Mammary epithelial cell (primary cell): ENCODE measurements at places on chromosomes 1 and 21. TPM values are rescaled to one million over a fixed set of nuclear protein-coding genes. Genes with fewer than 3 reads are reported as not detected.

GRCh38 chr1:6783936-6784559 lies 1.2 kb upstream of the CAMTA1 start:
- no peak for DNase-seq

DNA sequence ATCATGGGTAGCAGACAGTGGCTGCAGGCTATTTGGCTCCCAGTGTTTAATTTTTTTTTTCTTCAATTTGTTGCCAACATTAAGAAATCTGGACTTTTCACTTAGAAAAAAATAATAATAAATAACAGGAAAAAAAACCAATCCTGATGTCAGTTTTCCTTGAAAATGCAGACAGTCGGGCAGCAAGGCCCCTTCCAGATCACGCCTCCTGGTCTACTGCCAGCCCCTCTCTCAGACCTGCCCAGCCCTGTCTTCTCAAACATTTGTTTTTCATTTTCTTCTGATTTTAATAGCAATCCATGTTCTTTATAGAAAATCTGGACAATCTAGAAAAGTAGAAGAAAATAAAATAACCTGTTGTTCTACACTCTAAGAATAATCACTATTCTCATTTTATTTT lies 15.5 kb downstream of the IFNGR2 start:
- DNase-seq, result no peak

- no peak for DNase-seq
These were observed 65.4 kb upstream of the KRTAP19-8 start for GRCh38 chr21:31103571-31104265.

- DNase-seq, result peak; percentile 75
These were observed at the start of gene RNASEL for GRCh38 chr1:182588500-182589396. RNASEL (minus strand) TSS chr1:182589256; CDS start chr1:182586806, 2,450 bp downstream.

DNA sequence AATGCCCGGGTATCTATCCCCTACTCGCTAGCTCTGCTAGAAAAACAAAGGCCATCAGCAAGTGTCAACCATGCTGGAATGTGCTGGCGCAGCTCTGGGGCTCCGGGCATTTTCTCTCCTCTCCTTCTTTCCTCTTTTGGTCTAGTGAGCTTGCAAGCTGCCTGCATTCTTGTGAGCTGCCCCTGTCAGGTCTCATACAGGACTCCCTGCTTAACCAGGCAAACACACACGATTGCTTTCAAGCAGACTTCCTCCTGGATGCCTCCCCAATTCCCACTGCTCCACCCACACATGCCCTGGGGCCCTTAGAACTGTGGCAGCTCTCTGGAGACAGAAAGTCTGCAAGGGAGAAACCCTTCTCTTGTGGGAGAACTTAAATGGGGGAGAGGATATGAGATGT lies 35.7 kb upstream of the SUCO start:
- peak; percentile 41 for DNase-seq

DNA sequence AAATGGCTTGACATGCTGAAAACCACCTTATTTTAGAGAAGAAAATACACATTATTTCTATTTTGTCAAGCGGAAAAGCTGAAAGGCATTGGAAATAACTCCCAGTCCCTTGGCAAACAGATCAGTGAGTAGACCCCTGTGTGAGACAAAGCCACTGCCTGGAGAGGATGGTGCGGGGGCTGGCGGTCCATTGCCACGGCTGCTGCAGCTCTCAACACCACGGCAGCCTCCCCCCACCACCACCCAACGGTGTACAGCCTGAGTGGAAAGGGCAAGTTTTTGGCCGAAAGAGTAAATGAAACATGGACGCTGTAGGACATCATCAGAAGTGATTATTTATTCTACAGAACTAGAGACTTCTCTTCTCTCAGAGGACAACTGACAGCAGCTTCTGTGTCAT lies 84.6 kb downstream of the PEX14 start:
- DNase-seq, result no peak

DNA sequence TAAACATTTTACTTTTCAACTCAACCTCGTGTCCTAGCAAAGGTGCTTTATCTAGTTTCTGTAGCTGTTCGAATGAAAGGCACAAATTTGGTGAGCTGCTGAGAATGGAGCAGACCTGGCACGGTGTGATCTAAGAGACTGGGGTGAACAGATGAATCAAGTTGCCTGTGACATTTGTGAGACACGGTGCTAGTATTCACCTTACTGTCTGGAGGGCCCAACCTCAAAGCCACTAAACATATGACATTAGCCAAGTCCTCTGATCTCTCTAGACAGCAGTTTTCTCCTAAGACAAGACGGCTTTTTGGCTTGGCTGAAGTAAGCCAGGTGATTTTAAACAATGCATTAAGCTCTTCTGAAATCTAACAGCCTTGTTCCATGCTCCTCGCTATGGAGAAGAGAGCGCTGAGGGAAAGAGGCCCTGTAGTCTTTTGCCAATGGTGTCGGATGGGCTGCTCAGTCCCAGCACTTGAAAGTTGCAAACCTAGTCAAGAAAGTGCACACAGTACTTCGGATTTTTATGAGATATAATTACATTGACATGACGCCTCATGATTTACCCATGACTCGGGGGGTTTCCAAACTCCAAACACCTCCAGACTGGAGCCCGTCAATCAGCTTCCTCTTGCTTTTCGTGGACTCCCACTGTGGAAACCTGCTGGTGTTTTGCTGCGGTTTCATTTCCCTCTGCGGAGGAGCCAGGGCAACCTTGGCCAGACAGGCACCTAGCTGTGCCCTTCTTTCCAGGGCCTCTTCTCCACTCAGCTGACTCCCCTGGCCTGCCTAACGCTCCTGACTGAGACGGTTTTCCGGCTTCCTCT lies 794 bp upstream of the TOR3A start:
- DNase-seq, result no peak

DNA sequence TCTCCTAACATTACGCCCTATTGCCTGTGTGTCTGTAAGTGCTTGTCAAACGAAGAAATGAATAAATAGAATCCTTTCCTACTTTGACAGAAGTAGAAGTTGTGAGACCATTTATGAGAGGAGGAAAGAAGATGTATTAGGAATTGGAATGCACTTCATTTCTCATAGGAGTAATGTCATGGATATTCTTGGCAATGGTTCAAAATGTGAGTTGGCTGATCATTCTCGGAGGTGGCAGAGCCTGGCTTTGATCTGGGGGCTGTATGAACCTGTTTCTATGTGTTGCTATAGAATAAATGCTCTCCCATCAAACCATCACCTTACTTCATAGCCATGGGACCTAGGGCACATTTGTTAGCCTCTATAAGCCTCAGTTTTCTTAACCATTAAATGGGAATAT lies 10.1 kb upstream of the SERBP1 start:
- no peak for DNase-seq

GRCh38 chr1:154599658-154600057 lies 8.3 kb downstream of the ADAR start:
- DNase-seq, result no peak

- DNase-seq, result no peak
These were observed 92.3 kb upstream of the COL6A1 start for GRCh38 chr21:45889256-45889655.

- DNase-seq, result no peak
These were observed 100.7 kb upstream of the GFI1 start for GRCh38 chr1:92587445-92587844.

- DNase-seq, result no peak
These were observed 103.9 kb downstream of the EBNA1BP2 start for GRCh38 chr1:43067977-43068751.

DNA sequence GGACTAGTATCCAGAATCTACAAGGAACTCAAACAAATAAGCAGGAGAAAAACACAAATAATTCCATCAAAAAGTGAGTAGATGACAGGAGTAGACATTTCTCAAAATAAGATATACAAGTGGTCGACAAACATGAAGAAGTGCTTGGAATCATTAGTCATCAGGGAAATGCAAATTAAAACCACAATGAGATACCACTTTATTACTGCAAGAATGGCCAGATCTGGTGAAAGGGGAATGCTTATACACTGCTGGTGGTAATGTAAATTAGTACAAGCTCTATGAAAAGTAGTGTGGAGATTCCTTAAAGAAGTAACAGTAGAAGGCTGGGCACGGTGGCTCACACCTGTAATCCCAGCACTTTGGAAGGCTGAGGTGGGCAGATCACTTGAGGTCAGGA lies 73.8 kb downstream of the POU2F1 start:
- peak; percentile 6 for DNase-seq

DNA sequence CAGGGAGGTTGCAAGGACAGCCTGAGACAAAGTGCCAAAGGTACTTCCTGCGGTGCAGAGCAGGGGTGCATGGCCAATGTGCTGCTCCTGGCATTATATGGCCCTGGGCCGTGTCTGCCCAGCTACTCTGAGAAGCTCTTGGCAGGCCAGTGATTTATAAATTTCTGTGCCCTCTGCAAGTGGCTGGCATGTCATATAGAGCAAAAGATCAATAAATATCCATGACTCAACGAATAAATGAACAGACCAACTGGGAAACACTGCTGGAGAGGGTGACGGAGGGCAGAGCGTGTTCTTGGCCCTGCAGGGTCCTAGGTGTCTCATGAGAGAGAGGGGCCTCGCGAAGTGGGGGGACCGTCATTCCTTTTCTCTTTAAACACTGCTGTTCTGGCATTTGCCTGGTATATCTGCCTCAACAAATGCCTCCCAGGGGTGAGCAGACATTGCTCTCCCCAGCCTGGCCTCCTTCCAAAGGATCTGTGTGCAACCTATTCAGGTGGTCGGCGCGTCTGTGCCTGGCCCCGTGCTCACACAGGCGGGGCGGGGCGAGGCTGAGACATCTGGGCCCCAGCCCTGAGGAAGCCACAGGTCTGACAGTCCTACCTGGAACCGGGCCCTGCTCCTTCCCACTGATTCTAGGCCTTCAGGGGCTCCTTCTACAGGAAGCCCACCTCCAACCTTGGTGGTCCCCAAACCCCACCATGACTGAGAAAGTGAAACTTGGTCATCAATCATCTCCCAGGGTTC lies 82.3 kb downstream of the MRPL37 start:
- no peak for DNase-seq

- no peak for DNase-seq
These were observed 101.7 kb downstream of the PDE9A start for GRCh38 chr21:42755031-42755665.

- DNase-seq, result no peak
These were observed 16.1 kb upstream of the FMOD start for GRCh38 chr1:203367057-203367456.

DNA sequence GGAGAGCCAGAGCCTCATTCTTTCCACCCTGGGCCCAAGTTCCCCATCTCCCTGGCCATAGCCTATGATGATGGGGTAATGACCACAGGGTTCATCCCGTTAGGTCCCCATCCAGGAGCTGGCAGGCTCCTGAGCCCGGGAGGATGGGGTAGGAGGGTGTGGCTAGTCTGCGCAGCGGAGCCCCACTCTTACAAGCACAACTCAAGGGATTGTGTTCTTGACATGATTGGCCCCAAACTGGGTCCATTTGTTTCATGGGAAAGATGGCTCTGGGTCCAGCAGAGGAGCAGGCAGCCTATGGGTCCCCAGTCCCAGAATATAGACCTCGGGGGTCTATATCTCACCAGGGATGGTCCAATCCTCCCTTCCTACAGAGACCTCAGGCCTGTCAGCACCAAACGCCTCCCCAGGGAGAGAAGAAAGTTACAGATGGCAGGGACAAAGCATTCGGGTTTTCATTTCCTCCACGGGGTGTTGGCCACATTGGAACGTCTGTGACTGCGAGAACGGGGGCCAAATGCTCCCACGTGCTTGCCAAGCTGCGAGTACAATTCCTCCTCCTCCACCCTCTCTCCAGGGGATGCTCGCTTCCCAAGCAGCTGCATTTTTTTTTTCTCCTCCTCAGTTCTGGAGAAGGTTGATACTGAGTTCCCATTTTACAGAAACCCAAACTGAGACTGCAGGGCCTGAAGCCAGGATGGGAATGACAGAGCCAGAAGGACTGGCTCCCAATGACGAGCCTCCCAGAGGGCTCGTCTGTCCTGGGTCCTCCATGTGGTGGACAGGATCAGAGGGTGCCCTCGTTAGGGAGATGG lies 71.0 kb downstream of the DHRS3 start:
- no peak for DNase-seq

GRCh38 chr1:159959451-159959850 lies 5.4 kb upstream of the SLAMF9 start:
- DNase-seq, result peak; percentile 74

DNA sequence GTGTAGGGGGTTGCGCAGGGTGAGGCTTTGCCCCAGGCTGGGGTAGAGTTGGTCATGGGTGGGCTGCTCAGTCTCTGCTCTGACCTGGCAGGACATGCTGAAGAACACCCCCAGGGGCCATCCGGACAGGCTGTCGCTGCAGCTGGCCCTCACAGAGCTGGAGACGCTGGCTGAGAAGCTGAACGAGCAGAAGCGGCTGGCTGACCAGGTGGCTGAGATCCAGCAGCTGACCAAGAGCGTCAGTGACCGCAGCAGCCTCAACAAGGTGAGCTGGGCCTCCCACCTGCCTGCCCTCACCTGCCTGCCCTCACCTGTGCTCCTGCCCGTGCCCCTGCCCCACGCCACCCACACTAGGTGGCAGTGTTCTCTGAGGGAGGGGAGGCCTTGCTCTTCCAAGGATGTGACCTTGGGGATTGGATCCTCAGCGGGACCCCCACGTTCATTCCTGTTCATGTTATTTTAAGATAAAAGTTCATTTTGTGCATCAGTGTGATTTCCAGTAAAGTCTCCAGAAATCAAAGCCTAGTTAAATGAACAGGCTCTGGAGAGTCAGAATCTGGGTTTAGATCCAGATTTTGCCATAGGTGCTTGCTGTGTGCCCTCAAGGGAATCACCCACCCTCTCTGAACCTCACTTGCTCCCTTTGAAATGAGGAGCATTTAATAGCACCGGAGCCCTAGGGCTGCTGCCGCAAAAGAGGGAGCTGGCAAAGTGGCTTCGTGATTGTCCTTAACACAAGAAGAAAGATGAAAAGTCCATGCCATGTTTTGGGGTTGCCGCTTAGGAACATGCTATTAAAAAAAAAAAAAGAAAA lies 87.9 kb downstream of the ARHGEF10L start:
- DNase-seq, result no peak

DNA sequence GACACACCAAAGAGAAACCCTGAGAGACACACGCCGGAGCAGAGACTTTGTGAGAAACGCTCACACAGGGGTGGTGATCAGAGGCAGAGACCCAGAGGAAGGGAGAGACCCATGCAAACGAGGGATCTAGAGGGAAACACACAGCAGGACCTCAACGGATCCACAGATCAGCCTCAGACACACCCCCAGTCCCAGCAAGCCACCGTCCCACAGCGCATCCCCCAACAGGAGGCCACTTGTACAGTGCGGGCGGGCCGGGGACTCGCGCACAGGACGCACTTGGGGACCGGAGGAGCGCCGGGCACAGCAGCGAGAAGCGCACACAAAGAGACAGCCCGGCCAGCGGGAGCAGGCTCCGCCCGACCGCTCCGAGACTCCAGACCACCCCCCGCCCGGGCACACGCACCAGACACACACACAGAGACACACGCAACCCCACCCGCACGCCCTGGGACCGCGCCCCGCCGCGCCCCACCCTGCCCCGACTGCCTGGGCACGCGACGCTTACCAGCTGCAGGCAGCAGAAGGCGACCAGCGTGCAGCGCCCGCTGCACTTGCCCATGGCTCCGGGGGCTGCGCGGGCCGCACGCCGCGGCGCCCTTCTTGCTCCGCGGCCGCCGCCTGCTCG lies 587 bp downstream of the NKAIN1 start:
- peak; percentile 29 for DNase-seq

- DNase-seq, result no peak
These were observed 170.6 kb upstream of the C21orf91 start for GRCh38 chr21:17989780-17990179.

- DNase-seq, result no peak
These were observed 89.6 kb downstream of the NAV1 start for GRCh38 chr1:201628490-201628889.

AMY2A gene
- total RNA-seq, result not detected in 2 replicates

B3GALT6 gene
- 26.7 TPM for total RNA-seq

SPRR1B gene
- 217 and 328 TPM in 2 replicates for total RNA-seq

DEPDC1 gene
- total RNA-seq, result 0.67 TPM

TMEM82 gene
- total RNA-seq, result not detected

TINAGL1 gene
- 840 TPM for total RNA-seq

CELA3B gene
- not detected for total RNA-seq

AUNIP gene
- total RNA-seq, result 5.1 and 9.3 TPM in 2 replicates

GPR157 gene
- total RNA-seq, result 6.0 and 10.4 TPM in 2 replicates
